Suprapubic skin (tissue), 4 donors: ENCODE measurements at places on chromosomes 1 and 21.

DNA sequence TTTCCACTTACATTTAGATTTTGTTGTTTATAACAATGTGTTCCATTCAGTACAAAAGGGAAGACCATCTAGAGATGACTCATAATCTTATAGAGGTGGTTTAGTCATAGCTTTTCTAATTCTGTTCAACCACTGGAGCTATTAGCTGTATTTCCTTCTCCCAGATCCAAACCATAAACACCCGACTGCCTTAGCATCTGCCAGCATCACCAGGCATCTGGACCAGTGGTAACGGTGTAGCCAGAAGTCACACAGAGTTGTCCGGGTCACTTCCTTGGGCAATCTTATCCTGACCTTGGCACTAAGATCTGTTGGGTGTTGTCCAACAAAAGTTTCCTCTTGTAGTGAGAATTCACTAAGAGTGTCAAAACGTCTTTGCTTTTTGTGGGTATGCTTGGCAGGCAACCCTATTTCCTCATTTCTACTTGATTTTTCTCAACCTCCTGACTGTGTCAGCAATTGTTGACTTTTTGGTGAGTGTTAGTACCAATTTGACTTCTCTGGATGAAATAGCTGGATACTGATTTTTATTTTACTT lies 372.1 kb upstream of the B3GALT2 start:
- no peak for DNase-seq

GRCh38 chr1:118323246-118323645 lies 138.2 kb upstream of the SPAG17 start:
- DNase-seq, result no peak

GRCh38 chr1:102693345-102693744 lies 415.0 kb downstream of the COL11A1 start:
- DNase-seq, result no peak

- DNase-seq, result no peak
Measured at GRCh38 chr1:210662291-210663050, 333.8 kb downstream of the HHAT start.

- no peak for DNase-seq
Measured at GRCh38 chr1:212139526-212140135, 104.1 kb downstream of the DTL start.

GRCh38 chr1:64493831-64494230 lies 23.9 kb downstream of the CACHD1 start:
- DNase-seq, result no peak

GRCh38 chr1:193185901-193186731 lies at the start of gene B3GALT2:
Gene B3GALT2, minus strand, starts transcription at chr1:193186613. Its CDS starts 5,051 bp downstream, at chr1:193181562.
- no peak for DNase-seq

DNA sequence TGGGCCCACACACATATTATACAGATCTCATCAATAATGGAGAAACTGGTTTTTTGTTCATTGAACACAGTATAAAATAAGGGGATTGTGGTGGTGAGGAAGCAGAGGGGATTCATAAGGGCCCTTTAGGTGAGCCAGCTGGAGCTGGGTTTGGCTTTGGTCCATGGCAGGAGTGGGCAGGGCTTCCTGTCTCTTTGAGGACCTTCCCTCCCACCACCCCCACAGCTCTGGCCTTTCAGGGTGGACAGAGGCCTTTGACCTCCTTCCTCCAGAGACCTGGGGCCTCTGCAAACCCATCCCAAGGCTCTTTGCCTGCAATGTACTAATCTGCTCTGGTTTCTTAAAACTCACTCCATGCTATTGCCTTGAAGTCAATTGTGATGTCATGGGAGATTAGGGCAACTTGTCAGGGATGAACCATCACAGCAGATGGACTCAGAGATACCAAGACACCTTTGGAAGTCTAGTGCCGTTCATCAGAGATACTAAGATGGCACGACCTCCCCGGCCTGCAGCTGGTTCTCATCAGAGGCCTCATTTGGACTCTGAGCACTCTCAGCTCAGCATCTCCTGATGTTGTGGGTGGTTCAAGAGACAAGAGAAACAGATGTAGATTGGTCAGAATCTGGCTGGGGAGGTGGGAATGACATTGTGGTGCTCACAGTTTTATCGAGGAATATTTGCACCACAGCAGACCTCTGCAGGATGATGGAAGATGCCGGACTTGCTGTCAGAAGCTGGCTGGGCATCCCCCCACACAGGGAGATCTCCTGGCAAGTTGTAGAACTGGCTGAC lies 37.9 kb downstream of the LHX4 start:
- DNase-seq, result no peak

- DNase-seq, result no peak
Measured at GRCh38 chr1:54377040-54377691, 29.0 kb downstream of the SSBP3 start.

DNA sequence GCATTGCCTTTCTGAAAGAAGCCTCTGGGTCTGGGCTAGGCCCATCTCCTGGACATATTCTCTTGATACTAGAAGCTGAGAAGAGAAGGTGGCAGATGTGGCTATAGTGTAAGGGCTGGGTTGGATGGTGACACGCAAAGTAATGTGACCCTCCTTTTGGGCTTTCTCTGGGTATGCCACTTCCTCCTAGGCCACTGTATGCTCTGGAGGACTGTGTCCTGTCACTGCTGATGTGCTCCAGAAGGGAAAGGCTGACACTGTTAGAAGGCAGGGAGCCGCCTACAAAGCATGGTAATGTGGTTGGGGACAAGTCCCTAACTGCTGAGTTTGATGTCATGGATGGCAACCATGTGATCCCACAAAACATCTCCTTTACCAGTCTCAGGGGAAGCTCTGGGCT lies 112.1 kb downstream of the BCAR3 start:
- no peak for DNase-seq

GRCh38 chr1:56092684-56093570 lies 486.4 kb downstream of the PLPP3 start:
- DNase-seq, result no peak

GRCh38 chr1:180112984-180113647 lies 41.6 kb upstream of the QSOX1 start:
- DNase-seq, result no peak

- DNase-seq, result no peak
Measured at GRCh38 chr1:155064832-155065429, 1.4 kb downstream of the EFNA4 start.

DNA sequence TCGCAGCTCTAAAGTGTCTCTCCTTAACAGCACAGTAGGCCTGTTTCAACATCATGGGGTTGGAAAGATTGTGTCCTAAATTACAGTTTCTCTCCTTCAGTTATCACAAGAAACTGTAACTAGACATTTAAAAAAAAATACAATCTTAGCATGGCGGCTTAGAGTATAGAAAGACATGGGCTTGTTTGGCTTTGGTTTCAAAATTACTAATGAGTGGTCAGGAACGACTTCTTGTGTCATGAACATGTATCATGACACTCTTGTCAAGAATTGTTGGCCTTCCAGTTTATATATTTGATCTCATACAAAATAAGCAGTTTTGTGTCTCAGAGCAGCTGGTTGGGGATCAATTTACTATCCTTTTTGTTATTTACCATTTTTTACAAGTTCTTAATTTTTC lies 2.1 kb downstream of the GJA8 start:
- no peak for DNase-seq

GRCh38 chr1:218874801-218875400 lies 298.8 kb upstream of the LYPLAL1 start:
- DNase-seq, result no peak

- DNase-seq, result peak; percentile 73
Measured at GRCh38 chr1:198679535-198680173, 40.8 kb downstream of the PTPRC start.

DNA sequence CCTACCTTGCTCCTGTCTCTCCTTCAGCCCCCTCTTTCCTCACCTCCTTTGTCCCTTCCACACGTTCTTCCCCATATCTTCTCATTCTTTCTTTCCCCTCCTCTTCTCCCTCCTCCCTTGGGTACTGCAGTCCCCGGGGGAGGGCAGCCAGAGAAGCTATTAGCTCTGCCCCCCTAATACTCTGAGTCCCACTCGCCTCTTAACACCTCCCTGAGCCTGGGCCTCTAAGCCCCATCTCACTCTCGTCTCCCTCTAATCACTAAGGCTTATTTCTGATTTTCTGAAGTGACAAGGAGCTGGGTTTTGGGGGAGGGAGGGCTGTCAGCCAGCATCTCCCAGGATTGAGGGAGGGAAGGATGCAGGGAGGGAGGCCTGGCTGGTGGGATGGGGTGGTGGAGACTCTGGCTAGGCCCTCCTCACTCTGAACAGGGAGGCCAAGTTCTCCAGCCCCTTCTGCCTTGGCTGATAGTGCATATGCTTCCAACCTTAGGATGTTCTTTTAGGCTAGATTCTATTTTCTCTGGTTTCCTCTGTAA lies 25.6 kb upstream of the DMBX1 start:
- no peak for DNase-seq

DNA sequence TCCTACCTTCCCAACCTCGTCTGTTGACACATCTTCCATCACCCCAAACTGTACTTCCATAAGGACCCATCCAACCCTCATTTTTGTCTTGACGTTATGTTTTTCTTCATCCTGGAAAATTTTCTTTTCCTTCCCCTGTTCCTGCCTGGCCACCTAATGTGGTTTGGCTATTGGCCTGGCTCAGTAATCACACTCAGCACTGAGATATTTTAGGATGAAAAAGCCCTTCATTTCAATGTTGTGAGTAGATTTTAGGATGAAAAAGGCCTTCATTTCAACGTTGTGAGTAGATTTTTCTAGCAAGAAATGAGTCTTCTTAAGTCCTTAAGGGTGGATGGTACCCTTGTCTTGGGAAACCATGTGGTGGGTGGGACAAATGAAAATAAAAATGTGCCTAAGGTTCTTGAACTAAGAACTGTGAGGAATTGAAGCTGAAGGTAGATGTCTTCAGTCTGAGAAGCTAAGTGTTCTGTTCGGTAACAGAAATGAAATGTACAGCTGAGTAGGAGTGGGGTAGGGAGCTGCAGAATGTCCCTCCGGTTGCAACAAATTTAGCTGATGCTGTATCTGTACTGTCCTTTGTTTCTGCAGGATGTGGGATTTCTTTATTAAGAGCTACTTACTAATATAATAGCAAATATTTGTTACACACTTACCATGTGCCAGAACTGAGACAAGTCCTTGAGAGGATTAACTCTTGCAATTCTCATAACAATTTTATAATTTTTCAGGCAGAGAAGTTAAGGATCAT lies 36.1 kb downstream of the DNTTIP2 start:
- no peak for DNase-seq

GRCh38 chr1:202521886-202522285 lies 173.4 kb downstream of the PPP1R12B start:
- no peak for DNase-seq

DNA sequence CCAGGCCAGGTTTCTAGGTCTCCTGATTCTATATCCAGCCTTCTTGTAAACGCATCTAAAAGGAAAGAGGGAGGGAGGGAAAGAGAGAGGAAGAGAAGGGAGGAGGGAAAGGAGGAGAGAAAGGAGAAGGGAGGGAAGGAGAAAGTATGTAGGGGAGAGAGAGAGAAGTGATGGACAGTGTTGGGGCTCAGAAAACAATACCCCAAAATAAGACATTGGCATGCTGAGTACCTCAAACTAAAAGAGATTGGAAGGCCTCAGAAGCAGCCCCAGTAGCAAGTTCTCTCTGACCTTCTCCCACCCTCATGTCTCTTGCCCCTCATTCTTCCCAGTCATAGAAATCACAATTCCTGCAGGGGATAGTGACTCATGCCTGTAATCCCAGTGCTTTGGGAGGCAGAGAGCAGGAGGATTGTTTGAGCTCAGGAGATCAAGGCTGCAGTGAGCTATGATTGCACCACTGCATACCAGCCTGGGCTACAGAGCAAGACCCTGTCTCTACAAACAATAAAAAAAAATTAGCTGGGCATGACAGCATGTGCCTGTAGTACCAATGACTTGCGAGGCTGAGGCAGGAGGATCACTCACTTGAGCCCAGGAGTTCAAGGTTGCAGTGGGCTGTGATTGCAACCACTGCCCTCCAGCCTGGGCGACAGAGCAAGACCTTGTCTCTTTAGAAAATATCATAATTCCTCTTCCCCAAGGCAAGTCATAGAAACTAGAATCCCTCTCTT lies 51.2 kb downstream of the DNTTIP2 start:
- no peak for DNase-seq

DNA sequence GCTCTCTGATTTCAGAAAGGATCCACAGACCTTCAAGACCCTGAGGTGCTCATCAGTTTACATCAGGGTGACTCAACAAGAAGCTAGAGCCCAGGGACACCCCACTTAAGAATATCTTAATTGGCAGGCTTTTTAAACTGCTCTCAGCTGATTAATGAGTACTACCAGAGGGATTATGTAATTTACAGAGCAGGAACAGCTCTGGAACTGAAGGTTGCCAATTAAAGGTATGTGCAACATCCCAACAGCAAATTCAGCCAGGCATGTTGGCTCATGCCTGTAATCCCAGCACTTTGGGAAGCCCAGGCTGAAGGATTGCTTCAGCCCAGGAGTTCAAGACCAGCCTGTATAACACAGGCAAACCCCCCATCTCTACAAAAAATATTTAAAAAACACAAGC lies 295.7 kb downstream of the SETD4 start:
- no peak for DNase-seq

DNA sequence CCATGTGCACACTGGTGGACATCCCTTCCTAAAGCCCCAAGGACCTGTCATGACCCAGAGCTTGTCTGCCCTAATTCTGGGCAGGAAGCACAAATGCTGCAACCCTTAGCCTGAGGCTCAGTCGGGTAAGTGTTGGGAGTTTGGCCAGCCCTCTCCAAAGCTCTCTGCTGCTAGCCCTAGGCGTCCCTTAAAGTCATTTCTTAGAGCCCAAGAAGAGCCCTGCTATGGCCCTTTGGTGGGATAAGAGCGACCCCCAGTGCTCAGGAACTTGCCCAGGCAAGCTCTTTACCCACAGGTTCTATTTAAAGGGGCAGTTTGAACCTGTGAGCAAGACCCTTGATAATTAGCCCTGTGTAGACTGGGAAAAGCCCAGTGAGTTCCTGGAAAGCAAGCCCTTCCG lies 356.8 kb downstream of the RRAGC start:
- no peak for DNase-seq

- peak; percentile 57 for DNase-seq
Measured at GRCh38 chr21:41593760-41594138, 85.8 kb upstream of the TMPRSS2 start.

GRCh38 chr1:231727171-231727570 lies 100.6 kb downstream of the DISC1 start:
- DNase-seq, result no peak

DNA sequence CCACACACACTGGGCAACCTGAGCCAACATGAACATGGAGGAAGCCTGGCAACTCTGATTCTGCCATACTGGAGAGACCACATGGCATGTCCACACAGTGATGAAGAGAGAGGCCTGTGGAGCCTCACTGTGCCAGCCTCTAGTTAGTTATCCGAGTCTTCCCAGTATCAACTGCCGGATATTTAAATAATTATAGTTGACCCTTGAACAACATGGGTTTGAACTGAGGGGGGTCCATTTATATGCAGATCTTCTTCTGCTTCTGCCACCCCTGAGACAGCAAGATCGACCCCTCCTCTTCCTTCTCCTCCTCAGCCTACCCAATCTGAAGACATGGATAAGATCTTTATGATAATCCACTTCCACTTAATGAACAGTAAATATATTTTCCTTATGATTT lies 27.8 kb downstream of the DDAH1 start:
- DNase-seq, result no peak

DNA sequence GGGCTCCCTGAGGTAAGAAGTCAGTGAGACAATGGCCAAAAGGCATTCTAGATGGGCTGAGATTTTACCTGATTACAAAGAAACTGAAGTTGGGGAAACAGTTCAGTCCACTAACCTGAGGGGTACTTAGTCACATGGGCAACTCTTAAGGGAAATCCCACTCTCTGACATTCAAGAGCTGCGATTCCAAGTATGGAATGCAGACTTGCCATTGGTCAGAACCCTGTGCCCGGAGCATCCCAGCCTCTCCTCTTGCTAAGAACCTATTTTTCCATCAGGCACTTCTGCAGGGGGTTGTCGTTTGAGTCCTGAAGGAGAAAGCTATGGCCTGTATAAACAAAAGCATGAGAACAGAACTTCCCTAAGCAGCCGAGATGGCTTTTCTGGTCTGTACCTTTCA lies 434.9 kb upstream of the DAB1 start:
- DNase-seq, result no peak
